AG10803 (cell line): ENCODE measurements at places on chromosomes 4 and X.
A peak's percentile ranks its signal among the peaks of the same experiment; 100 is the strongest.

DNA sequence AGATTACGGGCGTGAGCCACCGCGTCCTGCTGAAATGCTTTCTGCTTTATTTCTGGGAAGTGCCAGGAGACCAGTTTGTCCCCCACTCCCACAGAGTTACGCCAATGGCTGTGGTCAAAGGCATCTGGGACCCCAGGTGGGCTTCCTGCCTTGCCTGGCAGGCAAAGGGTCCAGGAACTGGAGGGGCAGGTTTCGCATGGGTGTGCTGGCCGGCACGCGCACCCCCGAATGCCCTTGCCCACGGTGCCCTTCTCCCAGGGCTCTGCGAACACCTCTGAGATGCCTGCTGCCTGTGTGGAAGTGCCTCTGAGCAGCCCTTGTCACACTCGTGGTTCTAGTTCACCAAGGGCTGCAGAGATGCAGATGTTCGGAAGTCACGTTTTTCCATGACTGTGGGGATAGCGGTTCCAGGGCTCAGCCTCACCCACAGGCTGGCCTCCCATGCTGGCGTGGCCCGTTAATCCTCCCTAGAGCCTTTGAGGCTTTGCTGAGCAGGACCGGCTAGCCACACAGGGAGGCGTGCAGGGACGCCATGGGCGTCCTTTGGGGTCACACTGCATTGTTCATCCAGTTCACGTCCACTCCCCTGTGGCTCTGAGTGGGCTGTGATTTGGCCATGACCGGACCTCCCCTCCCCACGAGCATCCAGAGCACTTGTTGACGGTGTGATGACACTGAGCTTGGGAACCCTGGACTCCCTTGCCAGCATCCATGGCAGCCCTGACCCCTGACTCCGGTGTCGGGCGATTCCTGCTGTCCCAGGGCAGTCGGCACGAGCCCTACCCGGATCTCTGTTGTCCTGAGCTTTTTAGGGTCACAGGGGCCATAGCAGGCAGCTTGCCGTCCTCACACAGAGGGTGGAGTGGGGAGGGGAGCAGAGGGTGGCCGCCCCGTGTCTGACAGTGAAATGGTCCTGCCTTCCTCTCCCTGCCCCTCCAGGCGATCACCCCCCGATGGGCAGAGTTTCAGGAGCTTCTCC, 12.7 kb upstream of the ADD1 start:
- DNase-seq: no peak

DNA sequence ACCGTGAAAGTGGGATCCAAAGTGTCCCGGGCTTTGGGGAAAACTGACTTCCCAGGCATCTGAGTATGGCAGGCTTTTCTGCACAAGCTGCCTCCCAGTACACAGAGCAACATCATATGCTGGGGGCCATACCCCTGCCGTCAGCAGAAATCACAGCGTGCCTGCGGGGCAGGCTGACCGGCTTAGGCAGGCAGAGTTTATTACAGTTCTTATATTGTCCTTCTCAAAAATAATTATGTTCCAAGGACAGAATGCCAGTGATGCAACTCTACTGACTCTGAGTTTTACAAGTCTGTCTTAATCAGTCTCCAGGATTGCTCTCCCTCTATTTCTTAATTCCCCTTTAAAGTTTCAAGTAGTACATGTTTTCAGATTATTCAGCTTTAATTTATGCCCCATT, 37.0 kb downstream of the IL21 start:
- DNase-seq: peak; percentile 71

- no peak for DNase-seq
Measured at GRCh38 chr4:42915484-42915883, 23.0 kb downstream of the GRXCR1 start.

- DNase-seq: no peak
Measured at GRCh38 chrX:15908603-15909290, 54.1 kb upstream of the AP1S2 start.

- DNase-seq: no peak
Measured at GRCh38 chr4:143082701-143083100, 102.0 kb upstream of the USP38 start.
